ENCODE measurements at places on chromosomes 3 and 15. TPM values are rescaled to one million over a fixed set of nuclear protein-coding genes. Genes with fewer than 3 reads are reported as not detected.

DNA sequence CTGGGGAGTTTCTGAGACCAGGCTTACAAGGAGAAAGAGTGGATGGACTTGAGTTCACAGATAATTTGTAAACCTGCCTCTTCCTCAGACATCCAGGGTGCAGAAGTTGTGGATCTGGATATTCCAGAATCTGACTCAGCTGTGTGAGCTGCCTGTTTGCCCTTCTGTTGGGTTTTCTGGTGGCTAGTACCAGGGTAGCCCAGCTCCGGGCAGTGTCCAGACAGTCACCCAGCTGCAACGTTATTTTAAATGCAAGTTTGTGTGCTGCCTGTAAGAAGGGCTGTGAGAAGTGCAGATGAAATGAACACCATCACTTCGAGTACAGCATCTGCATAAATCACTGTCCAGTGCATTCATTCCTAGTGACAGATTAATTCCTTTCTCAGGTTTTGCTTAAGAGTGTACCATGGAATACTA is 1053.0 kb downstream of the TUSC7 start:
- no peak for DNase-seq

DNA sequence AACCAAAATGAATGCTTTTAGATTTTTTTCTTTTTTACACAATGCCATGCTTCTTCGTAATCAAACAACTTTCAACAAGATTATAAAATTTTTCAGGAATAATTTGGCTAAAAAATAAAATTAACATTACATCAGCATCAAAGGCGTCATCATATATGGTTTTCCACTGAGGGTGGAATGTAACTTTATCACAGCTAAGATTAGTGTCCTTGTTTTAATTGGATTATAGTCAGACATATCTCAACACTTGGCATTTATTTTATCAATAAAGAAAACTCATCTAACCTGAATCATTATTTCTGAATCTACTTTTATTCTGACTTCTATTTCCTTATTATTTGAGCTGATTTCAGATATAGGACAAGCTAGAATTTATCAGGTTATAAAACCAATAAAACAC is 1.6 kb downstream of the NRG4 start:
- DNase-seq, result no peak

DNA sequence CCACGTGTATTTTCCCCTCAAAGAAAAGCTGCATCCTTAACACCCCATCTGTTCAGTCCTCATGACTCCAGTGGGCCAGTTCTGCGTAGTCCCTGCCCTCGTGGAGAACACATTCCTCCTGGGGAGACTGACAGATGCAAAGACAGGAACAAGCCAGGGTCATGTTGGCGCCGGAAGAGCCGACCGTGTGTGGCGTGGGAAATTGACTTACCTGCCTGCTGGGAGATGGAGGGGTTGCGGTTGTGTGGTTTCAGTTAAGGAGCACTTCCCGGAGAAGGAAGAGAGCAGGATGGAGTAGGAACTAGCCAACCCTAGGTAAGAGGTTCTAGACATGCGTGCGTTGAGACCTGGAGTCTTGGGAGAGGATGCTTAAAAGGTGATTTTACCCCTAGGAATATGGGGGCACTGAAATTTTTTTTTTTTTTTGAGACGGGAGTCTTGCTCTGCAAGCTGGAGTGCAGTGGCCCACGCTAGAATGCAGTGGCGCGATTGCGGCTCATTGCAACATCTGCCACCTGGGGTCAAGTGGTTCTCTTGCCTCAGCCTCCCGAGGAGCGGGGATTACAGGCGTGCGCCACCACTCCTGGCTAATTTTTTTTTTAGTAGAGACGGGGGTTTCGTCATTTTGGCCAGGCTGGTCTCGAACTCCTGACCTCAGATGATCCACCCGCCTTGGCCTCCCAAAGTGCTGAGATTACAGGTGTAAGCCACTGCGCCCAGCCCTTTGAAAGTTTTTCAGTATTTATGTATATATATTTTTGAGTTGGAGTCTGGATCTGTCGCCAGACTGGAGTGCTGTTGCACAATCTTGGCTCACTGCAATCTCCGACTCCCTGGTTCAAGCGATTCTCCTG is 1.4 kb downstream of the VHL start:
- no peak for DNase-seq

DNA sequence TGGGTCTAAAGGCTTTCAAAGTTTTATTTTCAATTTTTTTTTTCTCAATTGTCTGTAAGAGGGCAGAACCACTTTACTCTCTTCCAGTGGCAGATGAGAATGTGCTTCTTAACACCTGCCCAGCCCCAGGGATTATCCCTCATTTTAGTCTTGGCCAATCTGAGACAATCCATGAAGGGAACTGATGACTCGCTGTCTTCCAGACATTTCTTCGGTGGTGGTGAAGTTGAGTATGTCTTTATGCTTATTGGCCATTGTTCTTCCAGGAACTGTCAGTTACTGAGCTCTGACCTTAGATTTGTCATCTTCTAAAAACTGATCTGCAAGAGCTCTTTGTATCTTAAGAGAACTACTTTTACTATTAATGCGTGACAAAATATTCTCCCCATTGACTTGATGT is 139.5 kb downstream of the TJP1 start:
- no peak for DNase-seq

- no peak for DNase-seq
Measured at GRCh38 chr3:14486460-14486859, 53.7 kb downstream of the GRIP2 start.

GRCh38 chr3:4981665-4982494 is 2.6 kb downstream of the BHLHE40 start:
- peak; percentile 59 for DNase-seq

DNA sequence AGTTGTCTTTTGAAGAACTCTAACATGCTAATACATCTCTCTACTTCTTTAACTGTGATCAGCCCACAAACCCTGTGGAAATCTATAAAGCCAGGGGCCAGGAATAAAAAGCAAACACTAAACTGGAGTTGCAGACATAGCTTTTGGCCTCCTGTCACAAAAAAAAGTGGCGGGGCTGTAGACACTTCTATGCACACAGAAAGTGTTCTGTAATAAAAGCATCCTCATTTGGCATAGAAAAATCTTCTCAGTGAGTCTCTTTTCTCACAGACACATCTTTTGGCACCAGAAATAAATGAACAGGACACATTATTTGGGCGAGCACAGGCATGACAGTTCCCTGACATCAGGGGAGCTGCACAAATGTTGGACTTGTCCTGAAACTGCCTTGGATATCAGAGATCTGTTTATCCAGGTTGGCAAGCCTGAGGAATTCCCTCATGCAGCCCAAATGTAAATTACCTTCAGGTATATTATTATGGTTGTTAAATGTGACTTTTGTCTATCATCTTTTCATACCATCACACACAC is 355.4 kb downstream of the FGF12 start:
- DNase-seq, result no peak

- no peak for DNase-seq
Measured at GRCh38 chr3:119219069-119219468, 21.6 kb downstream of the B4GALT4 start.

DNA sequence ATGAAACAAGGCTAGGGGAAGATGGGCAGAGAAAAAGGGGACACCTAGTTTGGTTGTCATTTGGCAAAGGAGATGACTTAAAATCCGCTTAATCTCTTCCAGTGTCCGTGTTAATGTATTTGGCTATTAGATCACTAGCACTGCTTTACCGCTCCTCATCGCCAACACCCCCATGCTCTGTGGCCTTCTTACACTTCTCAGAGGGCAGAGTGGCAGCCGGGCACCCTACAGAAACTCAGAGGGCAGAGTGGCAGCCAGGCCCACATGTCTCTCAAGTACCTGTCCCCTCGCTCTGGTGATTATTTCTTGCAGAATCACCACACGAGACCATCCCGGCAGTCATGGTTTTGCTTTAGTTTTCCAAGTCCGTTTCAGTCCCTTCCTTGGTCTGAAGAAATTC is 39.6 kb downstream of the DNASE1L3 start:
- DNase-seq, result no peak

GRCh38 chr15:85453144-85453872 is 72.9 kb downstream of the AKAP13 start:
- no peak for DNase-seq

- no peak for DNase-seq
Measured at GRCh38 chr15:101492766-101493692, 3.5 kb upstream of the PCSK6 start.

DNA sequence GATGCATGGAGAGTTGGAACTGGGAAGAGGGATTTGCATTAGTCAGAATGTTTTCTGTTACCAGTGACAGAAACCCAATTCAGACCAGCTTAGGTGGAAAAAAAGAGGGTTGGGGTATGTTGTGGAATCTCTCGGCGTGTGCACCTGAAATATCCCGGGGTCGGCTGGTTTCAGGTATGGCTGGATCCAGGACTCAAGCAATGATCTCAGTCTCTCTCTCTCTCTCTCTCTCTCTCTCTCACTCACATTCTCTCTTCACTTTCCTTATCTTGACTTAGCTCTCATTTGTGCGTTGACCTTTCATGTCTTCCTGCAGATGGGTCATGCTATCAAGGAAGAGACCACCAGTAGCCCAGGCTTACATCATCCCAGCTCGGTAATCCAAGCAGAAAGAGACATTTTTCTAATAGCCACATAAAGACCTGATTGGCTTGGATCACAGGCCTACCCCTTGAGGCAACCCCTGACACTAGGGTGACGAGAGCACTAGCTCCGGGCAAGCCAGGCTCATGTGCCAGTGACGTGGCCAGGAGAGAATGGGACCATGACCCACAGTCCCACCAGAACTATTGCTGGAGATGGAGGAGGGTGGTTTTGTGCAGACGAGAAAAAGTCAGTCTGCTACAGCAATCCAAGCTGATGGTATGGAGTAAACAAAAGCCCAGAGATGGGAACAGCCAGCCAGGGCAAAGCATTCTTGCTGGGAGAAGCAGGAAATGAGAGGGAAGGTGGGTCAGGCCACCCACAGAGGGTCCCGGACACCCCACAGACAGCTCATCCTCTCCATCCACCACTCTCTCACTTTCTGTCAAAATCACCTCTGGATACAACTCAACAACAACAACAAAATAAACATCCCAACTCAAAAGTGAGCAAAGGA is 91.7 kb downstream of the CHSY1 start:
- no peak for DNase-seq

- DNase-seq, result peak; percentile 78
Measured at GRCh38 chr3:120561251-120562045, 34.7 kb upstream of the NDUFB4 start.

DNA sequence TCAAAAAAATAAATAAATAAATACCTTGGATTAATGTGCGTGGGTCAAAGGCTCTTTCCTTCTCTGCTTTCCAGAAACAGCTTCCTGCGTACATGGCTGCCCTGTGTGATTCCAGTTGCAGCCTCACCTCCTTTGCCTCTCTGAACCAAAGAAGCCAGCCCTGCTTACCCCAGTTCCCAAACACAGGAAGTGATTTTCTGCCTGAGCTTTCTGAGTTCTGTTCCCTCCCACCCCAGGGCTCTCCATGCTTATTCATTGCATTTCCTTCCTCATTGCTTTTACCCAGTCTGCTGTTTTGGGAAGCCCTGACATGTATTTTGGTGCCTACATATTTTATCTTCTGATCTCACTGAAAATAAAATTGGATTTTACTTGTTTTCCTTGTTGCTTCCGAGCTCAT is 15.4 kb downstream of the ZSCAN2 start:
- no peak for DNase-seq

- no peak for DNase-seq
Measured at GRCh38 chr3:134357914-134358811, 16.1 kb downstream of the AMOTL2 start.

- DNase-seq, result no peak
Measured at GRCh38 chr15:44340410-44340809, 51.9 kb downstream of the GOLM2 start.

GRCh38 chr15:99545605-99546004 is 20.2 kb upstream of the MEF2A start:
- DNase-seq, result no peak

DNA sequence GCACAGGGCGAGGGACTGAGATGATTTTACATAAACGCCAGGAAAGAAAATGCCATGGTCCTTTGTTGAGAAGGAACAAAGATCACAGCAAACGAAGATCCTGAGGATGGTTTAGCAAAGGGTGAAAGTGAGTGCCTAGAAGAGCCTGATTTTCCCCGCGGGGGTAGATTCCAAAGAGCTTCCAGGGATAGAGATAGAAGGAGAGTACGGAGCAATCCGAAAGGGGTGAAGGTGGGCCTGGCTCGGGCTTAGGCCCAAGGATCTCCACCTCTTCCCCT is 977 bp downstream of the CDC25A start:
- no peak for DNase-seq

DNA sequence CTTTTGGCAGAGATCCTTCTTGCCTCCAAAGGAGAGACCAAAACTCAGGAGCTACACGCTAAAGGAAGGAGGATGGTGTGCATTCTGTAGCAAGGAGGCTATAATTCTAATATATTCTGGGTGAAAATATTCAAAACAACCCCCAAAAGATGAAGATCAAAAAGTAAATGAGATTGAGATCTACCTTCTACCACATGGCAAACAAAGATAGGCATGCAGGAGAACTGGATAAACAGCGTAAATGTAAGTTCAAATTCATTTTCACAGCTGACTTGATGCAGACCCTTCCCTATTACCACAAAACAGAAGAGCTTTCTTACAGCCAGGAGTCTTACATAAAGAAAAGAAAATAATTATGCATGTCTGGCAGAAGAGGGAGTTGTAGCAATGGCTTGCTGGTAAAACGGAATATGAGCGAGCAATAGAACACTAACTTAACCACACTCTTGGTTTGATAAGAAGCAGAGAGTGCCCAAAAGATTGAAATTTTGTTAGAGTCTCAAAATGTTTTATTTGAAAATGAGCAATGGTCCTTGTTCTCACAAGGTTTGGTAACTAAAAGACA is 272.7 kb downstream of the MECOM start:
- DNase-seq, result no peak

DNA sequence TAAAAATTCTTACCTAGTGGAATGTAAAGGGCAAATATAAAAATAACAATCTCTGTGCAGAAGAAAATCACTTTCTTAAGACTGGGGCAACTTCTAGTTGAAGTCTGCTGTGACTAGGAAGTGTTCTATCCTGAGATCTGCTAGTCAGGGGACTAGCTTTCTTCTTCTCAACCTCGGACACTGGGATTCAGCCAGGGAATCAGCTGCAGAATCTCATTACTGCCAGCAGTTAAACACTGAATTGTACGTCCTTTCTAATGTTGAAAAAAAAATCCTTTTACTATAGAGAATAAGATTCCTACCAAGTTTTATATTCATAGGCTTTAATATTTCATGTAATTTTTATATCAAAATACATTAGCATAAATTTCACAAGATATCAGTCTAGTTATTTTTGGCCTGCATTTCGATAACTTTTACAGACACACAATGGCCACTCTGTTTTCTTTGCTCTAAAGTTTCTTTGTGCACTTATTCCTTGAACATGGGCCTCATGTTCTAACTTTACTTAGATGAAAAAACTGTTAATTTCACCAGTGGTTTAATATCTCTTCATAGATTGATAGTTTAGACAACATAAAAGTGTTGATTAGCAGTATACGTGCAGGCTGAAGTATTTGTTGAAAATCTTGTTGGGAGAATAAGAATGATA is 2.6 kb upstream of the NEO1 start:
- DNase-seq, result no peak

VGLL3 gene
- 1.3 TPM for total RNA-seq

CD200R1 gene
- 1.1 TPM for total RNA-seq

SLC51B gene
- total RNA-seq, result 73.1 TPM

PIERCE2 gene
- total RNA-seq, result 5.8 TPM

CDCP1 gene
- 107 TPM for total RNA-seq

STRA6 gene
- not detected for total RNA-seq

MAP4 gene
- 132 TPM for total RNA-seq

MESP2 gene
- 5.4 TPM for total RNA-seq

FEZF2 gene
- not detected for total RNA-seq
